ENCODE measurements at places on chromosomes 16 and 17.

DNA sequence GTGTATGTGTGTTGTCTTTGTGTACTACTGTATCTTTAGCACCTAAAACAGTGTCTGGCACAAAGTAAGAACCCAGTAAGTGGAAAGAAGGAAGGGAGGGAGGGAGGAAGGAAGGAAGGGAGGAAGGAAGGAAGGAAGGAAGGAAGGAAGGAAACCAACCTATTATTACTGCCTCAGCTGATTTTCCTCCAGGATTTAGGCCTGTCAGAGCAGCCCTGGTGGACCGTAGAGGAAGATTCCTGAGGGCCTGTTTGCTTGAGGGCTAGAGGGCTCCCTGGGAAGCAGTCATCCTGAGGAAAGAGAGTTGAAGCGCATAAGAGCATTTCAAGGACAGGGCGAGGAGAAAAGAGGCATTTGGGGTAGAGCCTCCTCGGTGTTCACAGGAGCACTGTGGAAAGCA lies 61.5 kb downstream of the WSB1 start:
- no peak for DNase-seq

- no peak for DNase-seq
These were observed 27.8 kb downstream of the NAGPA start for GRCh38 chr16:5005916-5006315.

GRCh38 chr17:61981323-61981722 lies 53.5 kb upstream of the INTS2 start:
- no peak for DNase-seq

DNA sequence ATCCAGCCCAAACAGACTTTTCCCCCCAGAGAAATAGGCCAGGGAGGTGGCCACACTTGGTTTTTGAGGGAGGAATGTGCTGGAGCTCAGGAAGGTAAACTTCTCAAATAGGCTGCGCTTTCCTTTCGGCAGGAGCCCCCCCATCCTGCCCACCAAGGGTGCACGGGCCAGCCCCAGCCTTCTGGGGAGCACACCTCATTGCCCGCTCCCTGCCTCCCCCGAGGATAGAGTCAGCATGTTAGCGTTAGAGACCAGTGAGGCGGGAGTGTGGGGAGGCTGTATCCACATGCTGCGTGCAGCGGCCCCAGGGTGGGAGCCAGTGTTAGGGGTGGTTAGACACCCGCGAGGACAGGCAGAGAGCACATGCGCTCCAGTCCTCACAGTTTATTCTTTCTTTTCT lies 42.3 kb downstream of the PIPOX start:
- no peak for DNase-seq

DNA sequence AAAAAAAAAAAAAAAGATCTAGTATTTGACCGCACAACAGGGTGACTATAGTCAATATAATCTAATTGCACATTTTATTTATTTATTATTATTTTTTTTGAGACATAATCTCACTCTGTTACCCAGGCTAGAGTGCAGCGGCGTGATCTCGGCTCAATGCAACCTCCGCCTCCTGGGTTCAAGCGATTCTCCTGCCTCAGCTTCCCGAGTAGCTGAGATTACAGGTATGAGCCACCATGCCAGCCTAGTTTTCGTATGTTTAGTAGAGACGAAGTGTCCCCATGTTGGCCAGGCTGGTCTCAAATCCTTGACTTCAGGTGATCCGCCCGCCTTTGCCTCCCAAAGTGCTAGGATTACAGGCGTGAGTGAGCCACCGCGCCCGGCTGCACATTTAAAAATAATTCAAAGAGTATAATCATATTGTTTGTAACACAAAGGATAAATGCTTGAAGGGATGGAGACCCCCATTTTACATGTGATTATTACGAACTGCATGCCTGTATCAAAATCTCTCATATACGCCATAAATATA lies 794 bp downstream of the ANKS3 start:
- no peak for DNase-seq
